ENCODE measurements at places on chromosomes 5 and 9. TPM values are rescaled to one million over a fixed set of nuclear protein-coding genes. Genes with fewer than 3 reads are reported as not detected.

- no peaks in the 10 kb centered on the region for H3K36me3 ChIP-seq
- H3K4me3 ChIP-seq, result no peak overlapping the region
- H3K27me3 ChIP-seq, result no peaks in the 10 kb centered on the region
- no peaks in the 10 kb centered on the region for H3K4me1 ChIP-seq
- no peak for DNase-seq
- H3K27ac ChIP-seq, result no peak overlapping the region
Measured at GRCh38 chr9:125756518-125756917, 9.3 kb downstream of the PBX3 start.

- no peaks in the 10 kb centered on the region for H3K27me3 ChIP-seq
- no peak overlapping the region for H3K4me3 ChIP-seq
- H3K4me1 ChIP-seq, result peaks cover 17% of the 10 kb centered on the region
- DNase-seq, result no peak
- H3K36me3 ChIP-seq, result no peaks in the 10 kb centered on the region
Measured at GRCh38 chr5:16471387-16471786, 5.8 kb upstream of the ZNF622 start.

GRCh38 chr5:1139331-1140170 lies 27.7 kb upstream of the SLC12A7 start:
- H3K4me1 ChIP-seq, result no peaks in the 10 kb centered on the region
- no peak overlapping the region for H3K4me3 ChIP-seq
- no peaks in the 10 kb centered on the region for H3K36me3 ChIP-seq

- H3K27ac ChIP-seq, result no peak overlapping the region
- H3K36me3 ChIP-seq, result no peaks in the 10 kb centered on the region
- no peaks in the 10 kb centered on the region for H3K4me1 ChIP-seq
- no peaks in the 10 kb centered on the region for H3K27me3 ChIP-seq
- DNase-seq, result no peak
Measured at GRCh38 chr5:37803487-37803886, 36.4 kb downstream of the GDNF start.

GRCh38 chr9:121813519-121814210 lies 162.2 kb downstream of the DAB2IP start:
- no peak overlapping the region for H3K27ac ChIP-seq
- no peaks in the 10 kb centered on the region for H3K4me1 ChIP-seq
- no peak for DNase-seq
- no peaks in the 10 kb centered on the region for H3K27me3 ChIP-seq

- no peak overlapping the region for H3K4me3 ChIP-seq
- no peaks in the 10 kb centered on the region for H3K4me1 ChIP-seq
- no peak for DNase-seq
- no peaks in the 10 kb centered on the region for H3K36me3 ChIP-seq
- no peak overlapping the region for H3K27ac ChIP-seq
Measured at GRCh38 chr5:165393839-165394238, 1888.4 kb downstream of the MAT2B start.

DNA sequence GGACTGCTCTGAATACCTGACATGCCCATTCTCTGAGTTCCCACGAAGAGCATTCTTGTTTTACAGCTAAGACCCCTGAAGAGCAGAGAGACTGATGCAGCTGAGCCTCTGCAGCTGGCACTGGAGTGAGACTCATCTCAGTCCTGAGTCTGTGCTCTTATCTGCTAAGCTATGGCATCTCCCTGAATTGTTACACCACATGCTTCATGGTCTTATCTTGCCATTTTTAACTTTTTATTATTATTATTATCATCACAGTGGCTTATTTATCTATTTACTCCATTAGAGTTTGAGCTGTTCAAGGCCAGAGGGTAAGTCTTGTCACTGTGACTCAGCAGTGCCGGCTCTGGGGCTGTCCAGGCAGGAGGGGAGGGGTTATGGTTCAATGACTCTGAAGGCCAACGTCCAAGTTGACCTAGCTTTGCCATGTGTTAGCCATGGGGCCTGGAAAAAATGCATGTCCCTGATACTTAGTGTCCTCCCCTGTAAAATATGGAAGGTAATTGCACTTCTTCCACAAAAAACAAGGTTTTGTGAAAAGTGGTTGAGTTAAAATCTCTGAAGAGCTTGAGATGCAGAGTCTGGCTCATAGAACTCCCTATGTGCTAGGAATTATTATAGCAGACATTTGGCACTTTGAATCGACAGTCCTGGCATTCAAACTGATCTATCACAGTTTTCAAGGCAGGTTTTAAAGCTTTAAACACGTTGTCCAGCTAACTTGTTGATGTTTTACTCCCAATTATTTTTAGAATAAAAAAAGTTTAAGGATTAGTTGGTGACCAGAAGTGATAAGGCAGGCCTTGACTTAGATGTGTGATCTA lies 94.6 kb downstream of the ALDH1A1 start:
- no peak for DNase-seq
- H3K27ac ChIP-seq, result no peak overlapping the region
- H3K36me3 ChIP-seq, result no peaks in the 10 kb centered on the region
- no peak overlapping the region for H3K4me3 ChIP-seq
- H3K4me1 ChIP-seq, result no peaks in the 10 kb centered on the region

- no peaks in the 10 kb centered on the region for H3K27me3 ChIP-seq
- H3K36me3 ChIP-seq, result no peaks in the 10 kb centered on the region
- H3K4me1 ChIP-seq, result no peaks in the 10 kb centered on the region
- H3K4me3 ChIP-seq, result no peak overlapping the region
Measured at GRCh38 chr5:154740483-154740882, 14.7 kb upstream of the LARP1 start.

GRCh38 chr9:3777137-3777536 lies 251.3 kb upstream of the RFX3 start:
- no peak overlapping the region for H3K4me3 ChIP-seq
- no peak overlapping the region for H3K27ac ChIP-seq
- no peaks in the 10 kb centered on the region for H3K4me1 ChIP-seq
- H3K27me3 ChIP-seq, result no peaks in the 10 kb centered on the region
- H3K36me3 ChIP-seq, result no peaks in the 10 kb centered on the region

GRCh38 chr5:142323480-142324135 lies 1.2 kb downstream of the SPRY4 start:
- H3K27ac ChIP-seq, result no peak overlapping the region
- peaks cover 29% of the 10 kb centered on the region for H3K4me1 ChIP-seq
- peaks cover 15% of the 10 kb centered on the region for H3K27me3 ChIP-seq
- DNase-seq, result no peak
- H3K36me3 ChIP-seq, result no peaks in the 10 kb centered on the region

DNA sequence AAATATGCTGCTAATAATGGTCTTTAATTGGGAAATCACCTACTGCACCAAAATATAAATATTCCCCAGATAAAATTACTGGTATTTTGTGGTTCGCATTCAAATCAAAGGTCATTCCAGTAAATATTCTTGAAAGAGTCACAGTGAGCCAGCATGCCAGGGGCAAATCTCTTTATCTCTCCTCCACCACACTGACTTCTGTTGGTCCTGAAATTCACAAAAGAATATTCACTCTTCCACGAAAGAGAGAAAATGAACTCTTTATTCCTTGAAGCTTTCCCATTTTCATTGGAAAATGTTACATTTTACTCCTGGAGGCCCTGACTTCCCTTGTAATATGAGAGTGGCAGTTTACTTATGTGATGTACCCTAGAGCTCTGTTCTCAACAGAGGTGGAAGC lies 39.7 kb downstream of the ZNF366 start:
- H3K27me3 ChIP-seq, result no peaks in the 10 kb centered on the region
- DNase-seq, result no peak
- H3K27ac ChIP-seq, result no peak overlapping the region
- H3K4me3 ChIP-seq, result no peak overlapping the region

DNA sequence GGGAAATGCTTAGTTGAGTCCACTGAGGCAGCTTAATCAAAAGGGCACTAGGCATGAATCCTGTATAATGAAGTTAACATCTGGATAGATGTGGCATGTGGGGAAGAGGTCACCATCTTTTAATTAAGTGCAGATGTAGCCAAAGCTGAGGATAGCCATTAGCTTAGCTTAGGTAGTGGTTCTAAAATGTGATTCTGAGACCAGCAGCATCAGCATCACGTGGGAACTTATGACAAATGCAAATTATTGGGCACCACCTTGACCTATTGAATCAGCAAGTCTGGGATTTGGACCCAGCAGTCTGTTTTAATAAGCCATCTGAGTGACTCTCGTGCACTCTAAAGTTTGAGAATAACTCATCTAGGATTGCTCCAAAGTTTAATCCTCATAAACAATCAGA lies 63.8 kb downstream of the SNCAIP start:
- H3K4me3 ChIP-seq, result no peak overlapping the region
- H3K4me1 ChIP-seq, result no peaks in the 10 kb centered on the region
- no peak overlapping the region for H3K27ac ChIP-seq
- no peak for DNase-seq
- no peaks in the 10 kb centered on the region for H3K36me3 ChIP-seq

DNA sequence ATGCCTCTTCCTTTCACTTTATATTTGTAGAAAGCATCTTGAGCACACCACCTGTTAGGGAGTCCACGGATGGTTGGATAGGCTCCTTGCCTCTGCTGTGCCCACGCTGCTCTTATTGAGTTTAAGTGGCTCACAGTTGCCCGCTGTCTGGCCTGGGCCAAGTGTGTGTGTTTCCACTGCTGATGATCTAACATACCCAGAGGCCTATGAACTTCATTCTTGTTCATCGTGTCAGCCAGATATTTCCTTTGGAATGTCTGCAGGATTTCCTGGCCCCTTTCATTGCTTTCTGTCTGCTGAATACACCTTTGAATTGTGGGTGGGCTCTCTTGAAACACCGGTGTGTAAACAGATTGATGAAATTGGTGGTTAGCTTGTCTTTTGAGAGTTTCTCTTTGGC lies 46.6 kb downstream of the MVB12B start:
- no peaks in the 10 kb centered on the region for H3K36me3 ChIP-seq
- no peak overlapping the region for H3K27ac ChIP-seq
- no peak for DNase-seq
- no peaks in the 10 kb centered on the region for H3K27me3 ChIP-seq

- DNase-seq, result no peak
- H3K4me3 ChIP-seq, result no peak overlapping the region
Measured at GRCh38 chr5:168262042-168262743, 29.3 kb upstream of the WWC1 start.

DNA sequence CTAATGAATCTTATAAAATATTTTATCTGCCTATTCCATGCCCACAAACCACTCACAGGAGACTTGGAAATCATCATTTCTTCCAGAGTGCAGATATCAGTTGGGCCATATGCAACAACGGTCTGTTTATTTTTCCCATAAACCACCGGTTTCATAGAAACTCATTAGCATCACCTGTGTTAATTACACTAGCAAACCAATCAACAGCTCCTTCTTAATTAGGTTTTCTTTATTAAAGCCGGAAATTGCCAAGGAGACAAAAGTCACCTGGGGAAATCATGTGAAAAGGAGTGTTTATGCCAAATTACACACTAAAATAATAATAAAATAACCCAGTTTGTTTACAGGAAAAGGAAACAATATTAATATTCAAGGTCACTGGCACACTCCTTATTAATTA lies 129.6 kb downstream of the EBF1 start:
- H3K36me3 ChIP-seq, result no peaks in the 10 kb centered on the region
- no peaks in the 10 kb centered on the region for H3K27me3 ChIP-seq
- H3K4me1 ChIP-seq, result no peaks in the 10 kb centered on the region
- H3K27ac ChIP-seq, result no peak overlapping the region

DNA sequence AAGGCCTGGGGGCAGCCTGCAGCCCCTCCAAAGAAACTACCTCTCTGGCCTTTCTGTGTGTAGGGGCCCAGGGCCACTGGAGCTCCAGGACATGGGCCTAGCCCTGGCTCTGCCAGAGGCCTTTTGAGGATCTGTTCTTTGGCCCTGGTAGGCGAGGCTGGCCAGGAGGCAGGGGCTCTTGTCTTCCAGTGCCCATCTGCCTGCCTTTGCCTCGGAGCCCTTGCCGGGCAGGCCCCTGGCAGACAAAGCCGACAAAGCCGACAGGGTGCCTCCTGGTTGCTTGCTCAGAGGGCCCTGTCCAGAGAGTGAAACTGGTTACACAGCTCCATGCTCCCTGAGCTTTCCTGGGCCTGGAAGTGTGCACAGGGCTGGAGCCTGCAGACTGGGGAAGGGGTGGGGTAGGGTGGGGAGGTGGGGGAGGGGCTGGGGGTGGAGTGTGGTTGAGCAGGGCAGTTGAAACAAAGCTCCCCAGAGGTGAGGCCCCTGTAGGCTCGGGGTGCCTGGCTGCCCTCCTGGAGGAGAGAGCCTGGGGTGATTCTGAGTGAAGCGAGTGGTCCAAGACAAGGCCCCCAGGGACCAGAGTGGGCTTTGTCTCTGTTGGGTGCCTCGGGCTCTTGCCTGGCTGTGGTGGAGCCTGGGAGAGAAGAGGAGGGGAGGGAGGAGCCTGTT lies 29.3 kb downstream of the PTPA start:
- H3K27me3 ChIP-seq, result no peaks in the 10 kb centered on the region
- H3K4me1 ChIP-seq, result peaks cover 38% of the 10 kb centered on the region
- peak overlapping the region; percentile 90 for H3K27ac ChIP-seq
- H3K4me3 ChIP-seq, result peak overlapping the region; percentile 76
- DNase-seq, result no peak
- H3K36me3 ChIP-seq, result peaks cover 32% of the 10 kb centered on the region

DNA sequence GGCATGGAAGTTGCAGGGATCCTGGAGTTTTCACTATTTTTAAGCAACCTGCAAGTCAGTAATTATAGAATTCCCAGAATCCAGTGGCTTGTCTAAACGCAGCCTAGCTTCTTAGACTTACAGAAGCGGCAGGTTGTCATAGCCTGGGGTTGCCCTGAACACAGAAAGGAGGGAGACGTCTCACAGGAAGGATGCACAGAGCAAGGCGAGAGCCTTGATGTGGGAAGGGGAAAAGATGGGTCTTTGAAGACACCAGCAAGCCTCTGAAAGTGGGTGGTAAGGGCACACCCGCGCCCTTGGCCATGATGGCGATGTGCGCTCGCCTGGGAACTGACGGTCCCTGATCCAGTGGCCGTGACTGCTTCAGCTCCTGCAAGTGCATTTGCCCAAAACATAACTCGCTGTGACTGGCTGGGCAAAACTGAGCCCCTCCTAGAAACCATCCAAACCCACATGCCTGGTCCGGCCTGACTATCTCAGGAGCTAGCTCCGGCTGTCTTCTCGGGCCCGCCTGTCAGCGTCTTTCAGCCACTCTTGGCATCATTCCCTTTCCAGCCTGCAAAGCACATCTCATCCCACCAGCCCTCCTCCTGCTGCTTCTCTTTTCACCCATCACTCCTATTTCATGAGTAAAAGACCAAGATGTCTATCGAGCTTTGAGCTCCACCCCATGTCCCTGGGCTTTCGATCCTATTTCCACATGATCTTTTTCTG lies 17.1 kb downstream of the FBP1 start:
- no peak overlapping the region for H3K27ac ChIP-seq
- no peaks in the 10 kb centered on the region for H3K27me3 ChIP-seq
- H3K4me1 ChIP-seq, result peaks cover 4% of the 10 kb centered on the region
- no peak for DNase-seq
- H3K36me3 ChIP-seq, result no peaks in the 10 kb centered on the region

GRCh38 chr9:120724757-120725400 lies 10.6 kb upstream of the MEGF9 start:
- no peak overlapping the region for H3K4me3 ChIP-seq
- no peak overlapping the region for H3K27ac ChIP-seq
- no peak for DNase-seq
- H3K4me1 ChIP-seq, result no peaks in the 10 kb centered on the region

The LEAP2 gene
- total RNA-seq, result 8.1 TPM

The FBXW5 gene
- 122 TPM for total RNA-seq

The IL4 gene
- not detected for total RNA-seq

The ENTREP1 gene
- 0.20 TPM for total RNA-seq

The ZDHHC11B gene
- total RNA-seq, result 8.0 TPM

Data from CD4-positive, alpha-beta memory T cell (primary cell).